Stimulated activated CD4-positive, alpha-beta T cell treated with anti-CD3 and anti-CD28 coated beads, Interleukin-2, amount 100 ng/mL, for 24 hours (primary cell): ENCODE measurements at places on chromosomes 11 and 22.

DNA sequence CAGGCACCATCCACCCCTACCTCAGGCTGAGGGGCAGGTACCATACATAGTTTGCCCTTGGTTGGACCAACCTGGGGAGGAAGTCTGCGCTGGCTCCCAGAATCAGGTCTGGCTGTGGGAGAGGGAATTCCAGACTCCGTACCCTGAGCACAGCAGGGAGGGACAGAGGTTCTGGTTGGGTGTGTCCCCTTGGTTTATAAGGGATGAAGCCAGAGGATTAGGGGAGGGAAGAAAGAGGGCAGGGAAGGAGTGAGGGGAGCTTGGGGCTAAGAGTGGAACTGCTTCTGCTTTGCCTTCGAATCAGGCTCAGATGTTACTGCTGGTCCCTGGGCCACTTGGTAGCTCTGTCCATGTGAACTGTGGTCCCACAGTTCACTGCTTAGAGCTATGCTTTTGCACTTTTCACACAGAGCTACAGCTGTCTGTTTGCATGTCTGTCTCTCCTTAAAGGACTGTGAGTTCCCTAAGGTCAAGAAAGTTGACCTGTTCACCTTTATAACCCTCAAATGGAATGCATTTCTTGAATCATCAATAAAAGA is 9.2 kb downstream of the MMP20 start:
- no peak for DNase-seq

DNA sequence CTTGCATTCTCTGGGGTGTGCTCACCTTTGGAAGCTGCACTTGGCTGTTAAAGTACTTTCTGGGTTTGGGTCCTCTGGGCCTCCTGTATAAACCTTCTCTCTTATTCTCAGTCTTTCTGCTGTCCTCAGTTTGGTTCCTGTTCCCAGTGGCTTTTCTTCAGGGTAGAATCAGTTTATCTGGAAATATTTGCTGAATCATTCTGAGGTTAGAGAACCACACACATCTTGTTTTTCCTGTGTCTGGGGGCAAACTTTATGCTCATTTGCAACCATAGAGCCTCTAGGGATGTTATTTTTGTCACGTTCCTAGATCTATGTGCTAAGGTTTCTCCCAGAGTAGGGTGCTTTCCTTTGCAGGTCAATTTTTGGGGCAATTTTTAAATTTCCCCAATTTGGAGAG is 224.3 kb upstream of the C11orf87 start:
- DNase-seq: no peak

- DNase-seq: no peak
Measured at GRCh38 chr22:24285245-24285644, 14.6 kb downstream of the SPECC1L start.

DNA sequence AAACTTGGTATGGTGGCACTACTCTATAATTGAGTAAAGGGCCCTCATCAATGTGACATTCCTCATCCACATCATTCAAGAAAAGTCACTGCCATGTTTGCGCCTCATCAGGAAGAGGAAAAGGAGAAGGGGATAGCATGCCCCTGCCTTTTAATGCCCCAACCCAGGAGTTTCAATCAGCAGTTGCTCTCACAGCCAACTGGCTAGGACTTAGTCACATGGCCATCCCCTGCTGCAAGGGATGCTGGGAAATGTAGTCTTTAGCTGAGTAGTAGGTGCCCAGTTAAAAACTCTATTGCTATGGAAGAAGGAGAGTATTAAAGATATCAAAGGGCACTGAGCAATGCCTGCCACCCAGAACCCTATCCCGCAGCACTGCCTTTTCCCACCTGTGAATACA is 10.9 kb upstream of the CCND1 start:
- DNase-seq: no peak

- DNase-seq: no peak
Measured at GRCh38 chr22:46557736-46558480, 20.5 kb upstream of the CELSR1 start.

DNA sequence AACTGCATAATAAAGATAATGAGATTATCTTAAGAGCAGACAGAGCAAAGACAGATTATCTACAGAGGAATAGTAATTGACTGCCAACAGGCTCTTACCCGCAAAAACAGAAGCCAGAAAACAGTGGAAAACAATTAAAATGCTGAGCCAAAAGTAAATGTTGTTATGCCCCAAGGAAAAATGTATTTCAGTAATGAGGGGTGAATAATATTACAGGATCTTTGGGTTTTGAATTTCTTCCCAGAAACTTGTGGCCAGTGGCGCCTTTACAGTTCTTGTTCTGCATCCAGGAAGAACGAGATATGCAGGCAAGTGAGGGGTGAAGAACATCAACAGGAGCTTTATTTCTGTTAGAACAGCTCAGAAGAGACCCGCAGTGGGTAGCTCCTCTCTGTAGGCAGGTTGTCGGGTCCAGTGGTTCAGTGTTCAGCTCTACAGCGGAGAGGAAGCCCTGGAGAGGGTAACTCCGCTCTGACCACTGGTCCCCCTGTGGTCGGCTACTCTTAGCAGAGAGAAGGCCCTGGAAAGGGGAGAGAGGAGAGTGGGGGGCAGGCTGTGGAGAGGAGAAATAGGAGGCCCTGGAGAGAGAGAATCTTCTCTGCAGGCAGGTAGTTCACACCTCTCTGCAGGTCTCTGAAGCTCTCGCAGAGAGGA is 51.8 kb upstream of the SC5D start:
- no peak for DNase-seq

GRCh38 chr22:24424901-24425775 is 2.3 kb upstream of the ADORA2A start:
- DNase-seq: no peak

DNA sequence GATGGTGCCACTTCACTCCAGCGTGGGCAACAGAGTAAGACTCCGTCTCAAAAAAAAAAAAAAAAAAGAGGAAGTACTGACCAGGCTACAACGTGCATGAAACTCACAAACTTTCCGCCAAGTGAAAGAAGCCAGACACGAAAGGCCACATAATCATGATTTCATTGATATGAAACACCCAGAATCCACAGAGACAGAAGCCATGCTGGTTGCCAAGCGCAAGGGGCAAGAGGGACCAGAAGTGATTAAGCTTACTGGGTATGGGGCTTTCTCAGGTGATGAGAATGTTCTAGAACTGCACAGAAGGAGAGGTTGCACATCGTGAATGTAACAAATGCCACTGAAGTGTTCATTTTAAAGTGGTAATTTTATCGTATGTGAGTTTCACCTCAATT is 60.9 kb downstream of the CELSR1 start:
- no peak for DNase-seq

GRCh38 chr22:19879643-19879991 is 24.9 kb upstream of the GNB1L start:
- DNase-seq: no peak

- DNase-seq: no peak
Measured at GRCh38 chr11:78419327-78419726, 1.7 kb upstream of the GAB2 start.

DNA sequence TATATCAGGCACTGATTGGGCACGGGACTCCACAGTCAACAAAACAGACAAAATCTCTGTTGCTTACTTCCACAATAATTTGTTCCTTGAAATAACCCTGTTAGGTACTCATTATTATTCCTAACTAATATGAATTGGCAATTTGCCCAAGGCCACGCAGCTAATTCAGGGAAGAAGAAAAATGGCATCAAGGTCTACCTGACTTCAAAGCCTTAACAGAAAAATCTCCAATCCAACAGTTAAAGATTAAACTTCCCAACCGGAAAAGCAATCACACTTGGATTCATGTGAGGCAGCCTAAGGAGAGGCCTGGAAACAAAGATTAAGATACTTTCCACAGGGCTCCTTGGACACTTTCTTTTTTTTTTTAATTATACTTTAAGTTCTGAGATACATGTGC is 68.9 kb downstream of the PRCP start:
- DNase-seq: no peak

- DNase-seq: peak; percentile 57
Measured at GRCh38 chr11:130001461-130002351, 929 bp downstream of the PRDM10 start.
